ENCODE measurements at places on chromosomes 7 and 10. TPM values are rescaled to one million over a fixed set of nuclear protein-coding genes. Genes with fewer than 3 reads are reported as not detected.

DNA sequence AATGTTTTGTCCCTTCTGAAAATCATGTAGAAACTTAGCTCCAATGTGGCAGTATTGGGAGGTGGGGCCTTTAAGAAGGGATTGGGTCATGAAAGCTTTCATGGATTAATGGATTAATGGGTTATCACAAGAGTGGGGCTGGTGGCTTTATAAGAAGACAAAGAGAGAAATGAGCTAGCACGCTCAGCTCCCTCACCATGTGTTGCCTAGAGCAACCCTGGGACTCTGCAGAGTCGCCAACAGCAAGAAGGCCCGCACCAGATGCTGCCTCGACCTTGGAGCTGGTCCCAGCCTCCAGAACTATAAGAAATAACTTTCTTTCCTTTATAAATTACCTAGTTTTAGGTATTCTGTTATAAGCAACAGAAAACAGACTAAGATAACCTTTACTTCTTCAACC is 74.9 kb upstream of the HECW1 start:
- H3K4me1 ChIP-seq = no peaks in the 10 kb centered on the region
- DNase-seq = no peak

DNA sequence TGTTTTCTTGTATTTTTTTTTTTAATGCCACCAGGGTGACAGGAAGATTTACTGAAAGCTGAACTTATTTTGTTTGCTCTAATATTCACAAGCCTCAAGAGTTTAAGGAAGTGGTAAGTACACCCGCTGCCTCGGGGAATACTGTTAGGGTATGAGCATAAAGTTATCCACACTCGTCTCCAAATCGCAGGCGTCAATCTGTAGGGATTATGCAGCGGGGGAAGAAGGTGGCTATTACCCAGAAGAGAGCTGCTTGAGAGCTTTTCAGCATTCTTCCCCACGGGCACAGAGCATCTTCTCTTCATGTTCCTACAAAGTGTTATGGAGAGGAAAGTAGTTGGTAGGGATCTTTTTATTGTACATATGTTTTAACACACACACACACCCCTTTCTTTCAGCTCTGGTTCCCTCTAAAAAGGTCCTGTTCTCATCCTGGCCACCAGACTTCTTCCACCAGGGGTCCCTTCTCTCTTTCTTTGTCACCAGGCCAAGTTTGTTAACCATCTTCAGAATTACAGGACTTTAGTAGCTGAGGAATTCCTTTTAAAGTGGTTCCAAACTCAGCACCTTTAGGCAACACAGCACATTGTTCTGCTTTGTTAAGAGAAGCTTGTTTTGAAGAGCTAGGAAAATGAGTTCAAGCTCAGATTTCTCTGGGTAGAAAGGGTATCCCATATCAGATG is 411.6 kb upstream of the GALNT17 start:
- H3K27ac ChIP-seq = no peak overlapping the region
- no peaks in the 10 kb centered on the region for H3K36me3 ChIP-seq
- H3K4me1 ChIP-seq = no peaks in the 10 kb centered on the region
- no peak for DNase-seq
- no peaks in the 10 kb centered on the region for H3K27me3 ChIP-seq
- no peak overlapping the region for H3K4me3 ChIP-seq

DNA sequence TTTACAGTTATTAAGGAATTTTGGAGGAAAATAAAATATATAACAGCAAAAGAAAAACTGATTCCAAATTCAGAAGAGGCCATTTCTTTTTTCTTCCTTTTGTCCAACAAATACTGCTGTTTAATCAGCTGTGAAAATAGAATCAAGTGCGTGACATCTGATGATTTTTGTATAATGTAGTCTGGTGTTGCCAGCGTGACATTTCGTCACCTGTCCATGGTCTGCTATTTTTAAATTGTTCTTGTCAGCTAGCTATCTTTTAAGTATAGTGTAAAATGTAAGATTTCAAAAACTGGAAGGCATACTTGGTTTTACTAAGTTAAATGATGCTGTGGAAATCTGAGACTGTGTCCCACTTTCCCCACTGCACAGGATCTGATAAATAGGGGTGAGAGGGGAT is 105.9 kb downstream of the CPEB3 start:
- H3K4me3 ChIP-seq = no peak overlapping the region
- H3K27me3 ChIP-seq = no peaks in the 10 kb centered on the region
- no peak for DNase-seq
- H3K4me1 ChIP-seq = no peaks in the 10 kb centered on the region
- no peaks in the 10 kb centered on the region for H3K36me3 ChIP-seq

DNA sequence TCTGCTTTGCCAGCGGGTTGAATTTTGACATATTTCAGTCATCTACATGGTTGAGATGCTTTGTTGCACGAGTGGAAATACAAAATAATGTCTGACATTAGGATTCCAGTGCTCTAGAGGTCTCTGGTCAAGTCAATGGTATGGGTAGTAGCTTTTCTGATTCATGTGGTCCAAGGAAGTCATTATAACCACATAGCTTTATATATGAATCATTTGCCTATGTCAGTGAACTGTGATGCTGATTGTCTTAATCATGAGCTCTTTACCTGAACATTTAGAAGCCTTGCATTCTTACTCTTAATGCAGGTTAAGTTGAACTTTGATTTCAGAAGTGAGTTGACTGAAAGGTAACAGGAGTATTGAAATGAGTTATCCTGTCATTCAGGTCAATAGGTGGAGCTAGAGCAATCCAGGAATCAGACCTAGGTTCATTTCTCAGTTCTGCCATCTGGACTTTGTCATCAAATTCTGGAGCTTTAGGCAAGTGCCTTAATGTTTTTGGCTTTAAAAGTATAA is 3.3 kb downstream of the MAPK8 start:
- H3K4me3 ChIP-seq = peak overlapping the region; percentile 21
- peaks cover 5% of the 10 kb centered on the region for H3K36me3 ChIP-seq
- H3K27ac ChIP-seq = peak overlapping the region; percentile 56

GRCh38 chr7:2007551-2007950 is 225.2 kb downstream of the MAD1L1 start:
- DNase-seq = no peak
- H3K27ac ChIP-seq = no peak overlapping the region
- no peaks in the 10 kb centered on the region for H3K4me1 ChIP-seq
- H3K36me3 ChIP-seq = no peaks in the 10 kb centered on the region
- no peaks in the 10 kb centered on the region for H3K27me3 ChIP-seq

GRCh38 chr7:50397320-50397970 is 52.7 kb downstream of the FIGNL1 start:
- H3K4me1 ChIP-seq = peaks cover 81% of the 10 kb centered on the region
- H3K36me3 ChIP-seq = peaks cover 75% of the 10 kb centered on the region
- peak overlapping the region; percentile 78 for H3K27ac ChIP-seq
- no peaks in the 10 kb centered on the region for H3K27me3 ChIP-seq

DNA sequence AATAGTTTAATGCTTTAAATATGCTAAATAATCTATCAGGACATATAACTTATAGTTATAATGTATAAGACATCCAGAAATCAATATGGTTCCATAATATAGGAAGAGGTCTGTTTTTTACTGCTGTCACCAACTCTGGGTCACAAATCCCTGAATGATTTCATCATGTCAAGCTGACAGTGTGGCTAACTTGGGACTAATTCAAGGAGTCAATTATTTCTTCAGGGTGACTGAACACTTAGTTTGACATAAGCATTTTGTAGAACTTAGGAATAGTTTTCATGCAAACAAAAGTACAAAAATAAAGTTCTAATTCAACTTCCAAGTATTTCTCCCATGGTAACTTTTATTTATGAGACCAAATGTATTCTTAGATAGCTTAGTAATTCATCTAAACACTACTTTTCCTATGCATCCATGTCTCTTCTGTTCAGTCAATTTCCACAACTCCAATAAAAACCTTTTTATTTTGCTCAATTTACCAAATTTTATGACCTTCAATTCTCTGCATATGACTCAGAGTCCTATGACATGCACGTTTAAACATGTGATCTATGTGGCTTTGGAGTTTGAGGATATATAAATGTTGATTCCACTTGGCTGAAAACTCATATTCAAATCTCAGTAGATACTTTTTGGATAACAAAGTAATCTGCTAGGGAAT is 40.3 kb upstream of the GNAT3 start:
- H3K27me3 ChIP-seq = no peaks in the 10 kb centered on the region
- no peak for DNase-seq
- H3K4me3 ChIP-seq = no peak overlapping the region
- H3K4me1 ChIP-seq = no peaks in the 10 kb centered on the region
- no peaks in the 10 kb centered on the region for H3K36me3 ChIP-seq

- no peak for DNase-seq
- H3K27me3 ChIP-seq = no peaks in the 10 kb centered on the region
- H3K27ac ChIP-seq = peak overlapping the region; percentile 23
- no peak overlapping the region for H3K4me3 ChIP-seq
- H3K36me3 ChIP-seq = peaks cover 11% of the 10 kb centered on the region
- H3K4me1 ChIP-seq = peaks cover 25% of the 10 kb centered on the region
Measured at GRCh38 chr10:70418229-70418628, 14.3 kb downstream of the EIF4EBP2 start.

GRCh38 chr7:144386741-144387140 is 16.8 kb downstream of the NOBOX start:
- H3K36me3 ChIP-seq = no peaks in the 10 kb centered on the region
- no peaks in the 10 kb centered on the region for H3K27me3 ChIP-seq
- no peak overlapping the region for H3K4me3 ChIP-seq
- DNase-seq = no peak
- peaks cover 15% of the 10 kb centered on the region for H3K4me1 ChIP-seq

CYP3A4 gene
- not detected for total RNA-seq

CCDC3 gene
- not detected for total RNA-seq

GRCh38 chr7:142030294-142030693 is 34.6 kb downstream of the MGAM start:
- no peak for DNase-seq
- H3K4me3 ChIP-seq = no peak overlapping the region
- H3K27me3 ChIP-seq = peaks cover 3% of the 10 kb centered on the region
- no peak overlapping the region for H3K27ac ChIP-seq

- no peaks in the 10 kb centered on the region for H3K4me1 ChIP-seq
- H3K27ac ChIP-seq = no peak overlapping the region
- H3K36me3 ChIP-seq = no peaks in the 10 kb centered on the region
- H3K27me3 ChIP-seq = peaks cover 9% of the 10 kb centered on the region
- H3K4me3 ChIP-seq = no peak overlapping the region
Measured at GRCh38 chr7:96004578-96004977, 232.2 kb downstream of the DYNC1I1 start.

MMD2 gene
- not detected for total RNA-seq

GRCh38 chr7:101913247-101913721 is 95.9 kb downstream of the CUX1 start:
- DNase-seq = no peak
- no peaks in the 10 kb centered on the region for H3K27me3 ChIP-seq
- H3K36me3 ChIP-seq = peaks cover 3% of the 10 kb centered on the region

DNA sequence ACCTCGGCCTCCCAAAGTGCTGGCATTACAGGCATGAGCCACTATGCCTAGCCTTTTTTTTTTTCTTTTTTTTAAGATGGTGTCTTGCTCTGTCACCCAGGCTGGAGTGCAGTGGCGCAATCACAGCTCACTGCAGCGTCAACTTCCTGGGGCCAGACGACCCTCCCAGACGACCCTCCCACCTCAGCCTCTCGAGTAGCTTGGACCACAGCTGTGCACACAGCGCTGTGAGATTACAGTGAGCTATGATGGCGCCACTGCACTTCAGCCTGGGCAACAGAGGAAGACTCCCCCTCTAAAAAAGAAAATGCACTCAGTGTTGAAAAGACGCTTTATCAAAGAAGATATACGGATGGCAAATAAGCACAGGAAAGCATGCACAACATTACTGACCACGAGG is 16.5 kb upstream of the WIPI2 start:
- no peaks in the 10 kb centered on the region for H3K27me3 ChIP-seq
- no peak for DNase-seq
- no peak overlapping the region for H3K4me3 ChIP-seq

DDX50 gene
- total RNA-seq = 66.0 TPM

FZD1 gene
- 0.30 TPM for total RNA-seq

BCL7B gene
- total RNA-seq = 44.1 TPM

GRCh38 chr10:95793401-95794045 is 37.6 kb downstream of the ENTPD1 start:
- no peak for DNase-seq
- H3K36me3 ChIP-seq = no peaks in the 10 kb centered on the region
- H3K4me3 ChIP-seq = no peak overlapping the region
- no peak overlapping the region for H3K27ac ChIP-seq

Data from activated naive CD4-positive, alpha-beta T cell treated with anti-CD3 and anti-CD28 coated beads for 36 hours (primary cell).